ENCODE measurements at places on chromosomes 2 and 18.

GRCh38 chr2:209619782-209620181 lies 151.8 kb upstream of the UNC80 start:
- no peak for DNase-seq

- DNase-seq, result no peak
Measured at GRCh38 chr2:240481720-240482119, 46.3 kb downstream of the GPC1 start.

DNA sequence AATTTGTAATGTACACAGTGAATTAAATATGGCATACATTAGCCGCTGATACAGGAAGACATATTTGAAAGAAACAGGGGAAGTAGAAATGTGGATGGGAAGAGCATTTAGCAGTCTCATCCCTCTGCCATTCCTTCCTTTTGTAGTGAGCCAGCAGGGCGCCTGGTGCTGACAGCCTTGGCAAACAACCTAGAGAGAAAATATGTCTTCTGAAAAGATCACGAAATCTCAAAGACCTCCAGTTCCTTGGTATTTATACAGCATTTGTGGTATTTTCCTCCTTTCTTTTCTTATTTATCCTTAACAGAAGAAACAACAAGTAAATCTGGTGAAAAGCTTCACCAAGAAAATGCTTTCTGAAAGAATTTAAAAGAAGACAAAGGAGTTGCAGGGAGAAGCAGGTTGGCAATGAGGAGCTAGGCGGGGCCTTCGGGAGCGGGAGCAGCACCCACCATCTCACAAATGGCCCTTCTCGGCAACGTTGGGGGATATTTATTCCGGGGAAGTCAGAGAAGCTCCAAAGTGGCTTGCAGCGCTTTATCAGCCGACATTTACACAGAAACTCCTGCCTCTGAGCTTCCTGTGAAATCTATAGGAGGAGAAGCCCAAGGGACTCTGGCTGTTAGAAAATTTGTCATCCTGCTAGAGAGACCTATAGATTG lies 406.1 kb upstream of the NRP2 start:
- no peak for DNase-seq

GRCh38 chr2:10161961-10162441 lies 39.5 kb downstream of the RRM2 start:
- no peak for DNase-seq

GRCh38 chr18:22282311-22283115 lies 113.1 kb downstream of the GATA6 start:
- DNase-seq, result no peak

All from HuH-7.5 (cell line).